Activated naive CD4-positive, alpha-beta T cell treated with anti-CD3 and anti-CD28 coated beads for 36 hours (primary cell): ENCODE measurements at places on chromosomes 7 and 10. TPM values are rescaled to one million over a fixed set of nuclear protein-coding genes. Genes with fewer than 3 reads are reported as not detected.

CRHR2 gene
- total RNA-seq, result not detected

CH25H gene
- total RNA-seq, result 0.22 TPM

DNA sequence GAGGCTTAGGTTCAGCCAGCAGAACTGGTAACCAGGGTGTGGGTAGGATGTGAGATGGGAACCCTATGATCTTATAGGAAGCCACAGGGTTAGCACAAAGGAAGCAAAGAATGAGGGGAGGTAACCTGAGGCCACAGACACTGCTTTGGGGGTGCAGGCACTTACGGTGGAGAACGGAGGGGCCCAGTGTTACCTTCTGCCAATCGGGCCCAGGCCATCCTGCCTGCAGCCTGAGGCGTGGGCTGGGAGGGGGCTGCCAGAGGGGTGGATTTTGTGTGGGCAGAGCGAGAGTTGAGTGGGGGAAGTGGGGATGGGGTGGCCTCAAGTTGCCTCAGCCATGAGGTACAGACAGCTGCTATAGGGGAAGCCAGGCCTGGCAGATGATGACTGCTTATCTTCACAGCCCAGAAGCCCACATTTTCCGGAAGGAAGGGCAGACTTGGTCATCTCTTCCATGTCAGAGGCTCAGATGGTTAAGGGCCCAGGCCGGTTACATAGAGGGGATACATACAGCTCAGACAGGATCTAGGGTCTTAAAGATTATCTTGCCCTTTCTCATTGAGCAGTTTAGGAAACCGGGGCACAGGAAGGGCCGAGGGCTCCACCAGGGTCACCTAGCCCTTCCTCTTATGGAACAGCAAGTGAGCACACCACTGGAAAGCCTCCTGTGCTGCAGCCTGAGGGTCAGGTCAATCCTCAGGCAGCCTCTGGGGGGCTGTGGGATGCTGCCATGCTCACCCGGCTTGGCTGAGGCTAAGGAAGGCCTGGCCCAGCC lies 24.4 kb upstream of the VSIR start:
- DNase-seq, result no peak

DNA sequence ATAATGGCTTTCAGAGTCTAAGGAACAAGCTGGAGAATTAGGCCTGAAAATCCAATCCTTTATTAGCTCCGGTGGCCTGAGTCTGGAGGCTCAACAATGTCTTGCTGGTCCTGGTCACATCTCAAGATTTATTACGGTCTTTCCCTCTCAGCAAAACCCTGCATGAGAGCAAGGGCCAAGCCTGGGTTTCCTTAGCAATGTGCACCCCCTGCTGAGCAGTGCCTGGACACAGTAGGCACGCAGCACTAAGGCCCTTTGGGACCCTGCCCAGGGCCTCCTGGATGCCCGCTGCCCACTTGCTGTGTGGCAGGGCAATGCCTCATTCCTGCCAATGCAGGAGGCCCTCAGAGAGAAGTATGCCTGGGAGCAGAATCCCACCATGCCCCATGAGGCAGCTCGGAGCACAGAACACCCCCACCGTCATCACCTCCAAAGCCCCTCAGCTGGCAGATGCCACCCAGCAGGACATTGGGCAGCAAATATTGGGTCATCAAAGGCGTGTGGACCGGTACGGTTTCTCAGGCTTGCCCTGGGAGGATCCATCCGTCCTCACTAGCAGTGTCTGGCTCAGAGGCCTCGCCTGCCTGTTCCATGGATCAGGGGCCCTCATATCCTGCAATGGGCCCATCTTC lies 156.4 kb downstream of the OAT start:
- no peak for DNase-seq

DNA sequence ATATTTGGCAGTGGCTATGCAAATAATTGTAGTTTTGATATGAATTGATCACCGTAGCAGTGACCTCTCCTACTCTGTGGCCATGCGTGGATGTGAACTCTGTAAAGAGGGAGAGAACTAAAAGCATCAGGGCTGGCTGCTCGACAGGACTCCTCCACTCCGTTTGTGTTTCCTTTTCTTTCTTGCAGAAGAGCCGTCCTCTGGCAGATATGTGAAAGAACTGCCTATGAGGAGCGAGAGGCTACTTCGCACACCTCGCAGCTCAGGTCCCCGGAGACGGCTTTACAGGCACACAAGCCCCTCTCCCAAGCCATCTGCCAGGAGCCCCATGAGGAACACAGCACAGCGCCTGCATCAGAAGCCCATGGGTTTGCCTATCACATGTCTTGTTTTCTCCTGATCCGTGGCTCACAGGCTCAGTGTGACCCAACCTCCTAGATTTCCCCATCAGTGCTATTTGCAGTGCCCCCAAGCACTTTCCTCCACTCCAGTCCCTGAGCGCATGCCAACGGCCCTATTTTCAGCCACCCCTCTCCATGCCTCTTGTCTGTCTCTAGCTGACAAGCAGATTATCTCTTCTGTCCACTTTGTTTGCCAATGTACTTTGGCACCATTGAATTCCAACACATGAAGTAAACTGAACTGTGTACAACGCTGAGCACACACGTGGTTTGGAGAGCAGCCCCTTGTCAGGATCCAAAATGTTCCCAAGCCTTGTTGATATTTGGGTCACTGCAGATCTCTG lies 164.3 kb upstream of the AKR1E2 start:
- no peak for DNase-seq

CPED1 gene
- not detected for total RNA-seq

NRBF2 gene
- 15.4 TPM for total RNA-seq

HOXA11 gene
- not detected for total RNA-seq

GRCh38 chr7:137003566-137003965 lies 135.1 kb downstream of the CHRM2 start:
- no peak for DNase-seq

GRCh38 chr7:39741942-39742623 lies 118.7 kb downstream of the RALA start:
- peak; percentile 79 for DNase-seq

DNA sequence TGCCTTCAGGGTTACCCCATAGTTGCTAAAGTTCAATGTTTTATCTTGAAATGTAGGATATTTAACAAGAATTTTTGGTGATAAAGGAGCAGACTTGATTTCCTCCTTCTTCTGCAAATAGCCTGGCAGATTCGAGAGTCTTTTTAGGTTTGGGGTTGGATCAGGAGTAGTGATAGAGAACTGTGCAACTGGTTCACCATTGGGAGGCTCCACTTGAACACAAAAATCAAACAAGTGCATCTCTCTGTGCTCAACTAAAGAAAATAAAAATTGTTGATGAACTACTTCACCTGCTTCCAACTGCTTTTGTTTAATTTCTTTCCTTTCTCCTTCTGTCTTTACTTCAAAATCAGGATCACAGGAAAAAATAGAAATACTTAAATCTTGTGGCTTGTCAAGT lies 58.5 kb downstream of the MACC1 start:
- DNase-seq, result no peak

LBX1 gene
- not detected for total RNA-seq

- DNase-seq, result no peak
Observed at GRCh38 chr7:1046722-1047679, 2.7 kb downstream of the GPR146 start.

HOXA3 gene
- total RNA-seq, result not detected

DNA sequence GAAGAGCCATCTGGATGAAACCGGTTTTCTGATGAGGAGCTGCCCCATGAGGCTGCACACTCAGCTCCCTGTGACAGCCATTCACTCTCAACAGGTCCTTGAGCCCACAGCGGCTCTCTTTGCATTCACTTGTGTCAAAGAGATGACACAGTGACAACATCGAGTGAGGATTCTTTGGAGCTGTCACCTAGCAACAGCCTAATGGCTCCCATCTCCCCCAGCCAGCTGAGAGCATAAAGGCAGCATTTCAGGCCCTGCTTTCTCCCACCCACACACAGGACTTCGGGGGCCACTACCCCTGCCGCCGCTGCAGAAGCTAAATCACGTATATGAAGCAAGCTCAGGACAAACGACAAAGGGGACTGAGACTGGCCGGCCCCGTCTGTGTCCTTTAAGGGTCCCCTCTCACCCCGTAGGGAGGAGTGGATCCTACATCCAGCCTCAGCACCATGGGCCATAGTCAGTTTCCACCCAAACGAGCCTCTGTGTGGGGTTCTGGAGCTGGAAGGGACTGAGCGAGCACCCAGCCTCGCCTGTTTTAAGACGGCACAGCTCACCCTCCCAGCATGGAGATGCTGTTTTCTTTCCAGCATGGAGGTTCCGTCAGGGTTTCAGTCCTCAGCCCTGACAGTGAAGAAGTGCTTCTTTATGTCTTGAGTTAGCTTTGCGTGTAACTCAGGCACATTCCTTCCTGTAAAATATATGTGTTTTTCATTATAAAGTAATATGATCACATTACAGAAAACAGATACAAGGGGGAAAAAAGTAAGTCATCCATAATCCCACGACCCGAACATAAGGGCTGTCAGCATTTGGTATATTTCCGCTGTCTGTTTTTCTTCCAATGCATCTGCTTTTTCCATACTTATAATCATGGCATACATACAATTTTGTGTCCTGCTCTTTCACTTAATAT lies 4.9 kb downstream of the CPA4 start:
- no peak for DNase-seq

- DNase-seq, result no peak
Observed at GRCh38 chr7:156423876-156424275, 216.7 kb upstream of the RNF32 start.

DNA sequence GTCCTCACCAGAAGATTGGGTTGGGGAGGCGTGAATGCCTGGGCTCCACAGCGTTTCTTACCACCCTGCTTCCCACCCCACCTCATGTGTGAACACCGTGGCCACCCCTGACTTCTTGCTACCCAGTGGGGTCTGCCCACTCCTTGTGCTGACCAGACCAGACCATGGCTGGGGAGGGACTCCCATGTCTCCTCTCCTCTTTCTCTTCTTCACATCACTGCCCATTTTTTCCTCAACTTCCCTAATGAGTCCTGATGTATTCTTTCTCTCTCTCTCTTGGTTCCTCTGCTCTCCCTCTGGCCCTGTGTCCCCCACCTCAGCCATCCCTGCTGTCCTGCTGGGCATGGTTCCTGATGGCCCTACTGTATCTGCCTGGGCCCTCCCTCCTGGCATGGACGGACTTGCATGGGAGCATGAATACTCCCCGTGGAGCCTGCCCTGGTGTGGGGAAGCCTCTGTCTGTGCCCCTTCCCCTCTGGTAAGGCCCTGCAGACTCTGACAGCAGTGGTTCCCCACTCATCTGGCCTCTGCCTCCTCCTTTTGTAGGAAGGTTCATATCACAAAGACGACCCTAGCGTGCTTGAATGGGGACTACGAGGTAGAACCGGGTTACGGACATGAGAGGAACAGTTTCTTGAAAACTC lies 85.5 kb downstream of the ADCY1 start:
- DNase-seq, result no peak

CACNA2D1 gene
- not detected for total RNA-seq
